Mucosa of gallbladder (tissue), 1 donor: ENCODE measurements at places on chromosomes 3 and 15. TPM values are rescaled to one million over a fixed set of nuclear protein-coding genes. Genes with fewer than 3 reads are reported as not detected.

- no peak for DNase-seq
Observed at GRCh38 chr3:127103080-127103479, 89.9 kb upstream of the PRR23E start.

GRCh38 chr15:96484830-96485229, 154.3 kb downstream of the NR2F2 start:
- DNase-seq, result no peak

DNA sequence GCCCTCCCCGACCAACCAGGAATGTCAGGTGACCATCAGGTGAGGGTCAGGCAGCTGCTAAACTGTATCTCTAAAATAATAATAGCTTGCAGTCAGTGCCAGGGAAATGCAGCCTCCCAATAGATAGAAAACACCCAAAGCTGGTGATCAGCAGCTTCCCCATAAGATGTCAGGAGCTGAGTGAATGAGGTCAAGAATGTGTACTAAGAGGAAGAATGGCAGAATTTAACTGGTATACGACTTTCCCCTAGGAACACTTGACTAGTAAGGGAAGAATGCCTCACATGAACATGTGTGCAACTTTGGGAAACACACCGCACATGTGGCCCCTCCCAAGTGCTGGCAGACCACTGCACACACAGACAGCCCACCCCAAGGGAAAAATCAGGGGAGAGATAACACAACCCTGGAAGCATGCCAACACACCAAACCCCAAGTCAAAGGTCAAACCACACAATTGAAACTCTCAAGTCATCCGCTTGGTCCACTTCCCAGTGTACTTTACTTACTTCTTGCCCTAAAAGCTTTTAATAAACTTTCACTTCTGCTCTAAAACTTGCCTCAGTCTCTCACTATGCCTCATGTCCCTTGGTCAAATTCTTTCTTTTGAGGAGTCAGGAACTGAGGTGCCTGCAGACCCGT, 806.5 kb downstream of the OTOL1 start:
- DNase-seq, result no peak

- DNase-seq, result no peak
Observed at GRCh38 chr3:34858067-34858660, 781.2 kb upstream of the ARPP21 start.

- DNase-seq, result no peak
Observed at GRCh38 chr15:78102741-78103140, 10.4 kb downstream of the SH2D7 start.

DNA sequence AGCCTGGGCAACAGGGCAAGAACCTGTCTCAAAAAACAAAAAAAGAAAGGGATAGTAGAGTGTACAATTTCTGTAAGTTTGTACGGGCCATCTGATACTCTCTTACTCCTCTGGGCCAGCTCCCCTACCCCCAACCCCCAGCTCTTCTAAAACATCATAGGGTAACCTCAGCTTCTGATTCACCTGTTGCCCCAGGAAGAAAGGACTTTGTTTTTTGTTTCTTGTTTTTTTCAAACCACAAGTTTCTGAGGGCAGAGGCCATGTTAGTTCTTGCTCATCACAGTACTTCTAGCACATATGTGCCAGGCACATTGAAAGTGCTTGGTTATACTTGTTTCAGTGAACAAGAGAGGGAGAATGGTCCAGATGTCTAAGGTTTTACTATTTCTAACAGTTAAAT, 20.2 kb downstream of the ATOSA start:
- DNase-seq, result no peak

GRCh38 chr3:76986876-76987474, 52.9 kb upstream of the ROBO2 start:
- DNase-seq, result no peak

DNA sequence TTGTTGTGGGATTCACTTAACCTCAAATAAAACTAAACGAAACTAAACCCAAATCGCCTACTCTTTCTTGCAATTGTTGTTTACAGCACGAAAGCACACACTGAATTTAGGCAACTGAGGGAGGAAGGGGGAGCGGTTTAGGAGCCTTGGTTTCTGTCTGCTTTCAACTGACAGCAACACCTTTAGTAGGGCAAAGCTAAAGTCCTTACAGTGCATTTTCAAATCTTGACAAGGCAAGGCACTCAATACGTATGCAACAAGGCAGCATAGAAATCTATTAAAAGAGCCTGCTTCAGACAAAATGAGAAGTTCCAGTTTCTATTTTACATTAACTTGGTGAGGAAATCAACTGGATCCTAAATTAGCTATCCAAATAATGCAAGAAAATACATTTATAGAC, 174.6 kb downstream of the CHST2 start:
- no peak for DNase-seq

DNA sequence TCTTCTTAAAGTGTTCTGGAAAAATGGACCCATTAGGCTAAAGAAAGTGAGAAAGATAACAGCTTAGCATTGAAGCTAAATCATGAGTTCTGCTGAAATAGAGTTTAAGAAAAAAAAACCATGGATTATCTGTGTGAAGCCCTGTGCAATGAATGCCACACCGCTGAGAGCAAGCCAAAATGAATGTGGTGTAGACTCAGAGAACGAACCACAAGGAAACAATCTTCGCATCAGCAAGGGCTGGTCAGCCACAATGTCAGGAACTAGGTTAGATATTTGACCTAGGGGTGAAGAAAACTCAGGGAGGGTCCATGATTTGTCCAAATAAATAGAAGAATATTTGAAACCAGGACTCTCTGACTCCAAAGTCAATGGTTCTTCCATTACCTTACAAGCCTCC, 91.4 kb upstream of the MEX3B start:
- DNase-seq, result no peak

- no peak for DNase-seq
Observed at GRCh38 chr15:95979286-95979685, 351.2 kb upstream of the NR2F2 start.

- DNase-seq, result no peak
Observed at GRCh38 chr15:88900309-88900981, 5.1 kb upstream of the HAPLN3 start.

GRCh38 chr3:139110072-139110830, 65.6 kb upstream of the PRR23C start:
- peak; percentile 73 for DNase-seq

DNA sequence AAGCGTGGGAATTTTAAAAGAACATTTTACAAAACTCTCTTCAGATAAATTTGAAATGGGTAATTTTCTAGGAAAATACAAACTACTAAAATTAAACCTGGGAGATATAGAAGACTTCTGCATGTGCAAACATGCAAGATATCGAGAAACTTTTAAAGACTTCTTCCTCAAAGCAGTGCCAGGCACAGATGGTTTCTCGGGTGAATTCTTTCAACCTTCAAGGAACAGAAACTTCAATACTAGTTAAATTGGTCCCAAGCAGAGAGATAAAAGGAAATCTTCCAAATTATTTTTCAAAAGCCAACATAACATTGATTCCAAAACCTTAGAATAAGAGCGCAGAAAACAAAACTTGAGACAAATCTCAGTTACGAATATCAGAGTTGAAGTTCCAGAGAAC, 732.7 kb downstream of the PDCD6IP start:
- no peak for DNase-seq

DNA sequence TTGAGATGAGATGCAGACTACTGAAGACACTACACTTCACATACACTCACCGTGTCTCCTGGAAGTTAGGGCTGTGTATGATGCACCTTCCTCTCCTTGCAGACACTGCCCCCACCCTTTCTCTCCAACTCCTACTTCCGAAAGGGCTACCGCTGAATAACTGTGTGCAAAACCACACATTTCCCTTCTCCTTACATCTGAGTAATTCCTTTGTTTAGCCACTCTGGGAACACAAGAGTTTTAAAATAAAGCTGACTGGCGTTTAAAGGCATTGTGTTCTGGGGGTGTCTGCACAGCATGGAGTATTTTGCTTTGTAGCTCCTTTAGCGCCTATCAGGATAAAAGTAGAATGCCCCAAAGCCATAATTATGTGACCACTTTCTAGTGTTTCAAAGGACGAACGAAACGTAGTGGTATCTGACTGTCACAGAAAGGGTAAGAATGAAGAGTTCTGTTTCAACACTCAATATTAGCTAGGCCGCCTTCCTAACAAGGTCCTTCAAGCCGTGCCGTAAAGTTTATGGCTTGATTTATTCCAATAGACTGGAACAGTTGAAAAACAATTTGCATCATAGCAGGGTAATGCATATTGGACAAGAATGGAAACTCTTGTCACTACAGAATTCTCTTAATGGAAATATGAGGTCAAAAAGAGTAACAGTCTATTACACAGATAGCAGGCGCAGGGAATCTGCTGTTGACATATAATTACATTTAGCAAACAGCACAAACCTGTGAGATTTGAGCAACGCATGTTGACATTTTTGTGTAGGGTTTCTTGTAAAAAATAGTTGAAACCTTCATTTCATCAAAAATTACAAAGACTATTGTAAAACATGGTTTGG, 619.9 kb downstream of the FOXP1 start:
- no peak for DNase-seq

GRCh38 chr3:13896473-13897154, 16.7 kb upstream of the WNT7A start:
- DNase-seq, result peak; percentile 71

- DNase-seq, result no peak
Observed at GRCh38 chr3:16839271-16840100, 45.3 kb upstream of the PLCL2 start.

DNA sequence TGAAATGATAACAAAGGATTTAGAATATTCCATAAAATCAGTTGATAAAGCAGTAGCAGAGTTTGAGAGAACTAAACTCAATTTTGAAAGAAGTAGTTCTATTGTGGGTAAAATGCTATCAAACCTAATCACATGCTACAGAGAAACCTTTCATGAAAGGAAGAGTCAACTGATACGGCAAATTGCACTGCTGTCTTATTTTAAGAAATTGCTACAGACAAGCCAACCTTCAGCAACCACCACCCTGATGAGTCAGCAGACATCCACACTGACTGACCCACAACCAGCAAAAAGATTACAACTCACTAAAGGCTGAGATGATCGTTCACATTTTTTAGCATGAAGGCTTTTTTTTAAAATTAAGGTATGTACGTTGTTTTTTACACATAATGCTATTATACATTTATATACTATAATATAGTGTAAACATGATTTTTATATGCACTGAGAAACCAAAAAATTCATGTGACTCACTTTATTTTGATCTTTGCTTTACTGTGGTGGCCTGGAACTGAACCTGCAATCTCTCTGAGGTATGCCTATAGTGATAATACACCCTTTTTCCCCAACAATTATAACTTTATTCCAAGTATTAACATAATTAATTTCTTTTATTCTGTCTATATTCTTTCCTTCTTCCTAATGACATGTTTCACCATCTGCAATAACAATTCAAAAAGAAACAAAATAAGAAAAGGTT, 109.9 kb downstream of the TBC1D5 start:
- DNase-seq, result no peak

The U2SURP gene
- 58.7 TPM for total RNA-seq

The TLNRD1 gene
- total RNA-seq, result 26.0 TPM

The C3orf18 gene
- total RNA-seq, result 12.3 TPM
